ENCODE measurements at places on chromosomes 5 and 9.

GRCh38 chr5:38650946-38651345, 94.5 kb upstream of the LIFR start:
- peak; percentile 32 for DNase-seq

DNA sequence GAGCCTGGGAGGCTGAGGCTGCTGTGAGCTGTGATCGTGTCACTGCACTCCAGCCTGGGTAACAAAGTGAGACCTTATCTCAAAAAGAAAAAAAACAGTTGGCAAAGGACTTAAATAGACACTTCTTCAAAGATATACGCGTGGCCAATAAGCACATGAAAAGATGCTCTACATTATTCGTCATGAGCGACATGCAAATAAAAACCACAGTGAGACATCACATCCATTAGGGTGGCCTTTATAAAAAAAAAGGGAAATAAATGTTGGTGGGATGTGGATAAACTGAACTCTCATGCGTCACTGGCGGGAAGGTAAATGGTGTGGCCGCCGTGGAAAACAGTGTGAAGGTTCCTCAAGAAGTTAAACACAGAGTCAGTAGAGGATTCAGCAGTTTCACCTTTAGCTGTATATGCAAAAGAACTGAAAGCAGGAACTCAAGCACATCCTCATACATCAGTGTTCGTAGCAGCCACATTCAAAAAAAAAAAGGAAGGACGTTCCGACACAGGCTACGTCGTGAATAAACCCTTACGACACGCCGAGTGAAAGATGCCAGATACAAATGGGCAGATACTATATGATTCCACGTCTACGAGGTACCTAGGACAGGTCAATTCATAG, 24.5 kb upstream of the NRARP start:
- DNase-seq = no peak

DNA sequence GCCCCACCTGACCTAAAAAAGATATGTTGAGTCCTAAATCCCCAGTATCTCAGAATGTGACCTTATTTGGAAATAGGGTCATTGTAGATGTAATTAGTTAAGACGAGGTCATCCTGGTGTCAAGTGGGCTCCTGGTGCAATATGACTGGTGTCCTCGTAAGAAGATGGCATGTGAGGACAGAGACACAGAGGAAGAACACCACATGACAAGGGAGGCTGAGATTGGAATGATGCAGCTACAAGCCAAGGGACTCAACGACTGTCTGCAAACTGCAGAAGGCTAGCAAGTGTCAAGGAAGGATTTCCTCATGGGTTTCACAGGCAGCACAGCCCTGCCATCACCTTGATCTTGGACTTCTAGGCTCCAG, 100.4 kb upstream of the DAP start:
- no peak for DNase-seq

DNA sequence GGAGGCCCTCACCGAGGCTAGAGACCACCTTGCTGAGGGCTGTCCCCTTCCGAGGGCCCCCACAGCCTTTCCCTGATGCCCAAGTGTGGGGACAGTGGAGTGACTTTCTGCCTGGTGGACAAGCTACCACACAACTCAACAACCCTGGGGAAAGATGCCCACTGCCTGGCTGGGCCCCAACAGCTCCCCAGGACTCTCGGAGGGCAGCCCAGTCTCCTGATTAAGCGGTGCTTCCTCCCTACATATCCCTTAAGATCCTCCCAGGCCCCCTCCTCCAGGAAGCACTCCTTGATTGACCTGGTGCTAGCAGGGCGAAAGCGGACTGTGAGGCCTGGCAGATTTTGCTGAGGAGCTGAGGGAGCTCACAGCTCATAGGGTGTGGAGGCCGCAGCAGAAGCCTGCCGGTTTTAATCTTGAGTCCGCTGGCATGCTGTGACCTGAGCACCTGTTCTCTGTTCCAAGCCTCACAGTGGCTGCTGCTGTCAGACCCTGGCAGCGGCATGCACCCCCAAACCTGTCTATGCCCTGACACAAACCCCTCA, 2.2 kb downstream of the NSMF start:
- no peak for DNase-seq

- DNase-seq = no peak
Measured at GRCh38 chr5:79149433-79149832, 37.8 kb downstream of the BHMT start.

GRCh38 chr5:14995229-14995628, 123.7 kb upstream of the ANKH start:
- no peak for DNase-seq

GRCh38 chr9:117480729-117481128, 65.9 kb upstream of the ASTN2 start:
- no peak for DNase-seq
